Adipose tissue (tissue), 3 donors: ENCODE measurements at places on chromosomes 3 and 15. TPM values are rescaled to one million over a fixed set of nuclear protein-coding genes. Genes with fewer than 3 reads are reported as not detected.

Gene BCHE
- 17.0 TPM for polyA plus RNA-seq

Gene CSPG4
- 82.9 TPM for polyA plus RNA-seq

Gene MST1R
- 2.5 TPM for polyA plus RNA-seq

Gene LACTB
- polyA plus RNA-seq = 19.7 TPM

Gene LRRIQ4
- not detected for polyA plus RNA-seq

Gene ZNF609
- 3.5 TPM for polyA plus RNA-seq

Gene MYRIP
- polyA plus RNA-seq = 1.1 TPM

Gene HYAL3
- 1.7 TPM for polyA plus RNA-seq

Gene ARRDC4
- 25.4 TPM for polyA plus RNA-seq

Gene C3orf20
- not detected for polyA plus RNA-seq

Gene DPH3
- 27.3 TPM for polyA plus RNA-seq

Gene MKRN2OS
- polyA plus RNA-seq = 7.2 TPM

Gene SERINC4
- 0.79 TPM for polyA plus RNA-seq

Gene C3orf22
- not detected for polyA plus RNA-seq

Gene PP2D1
- polyA plus RNA-seq = not detected

Gene ZNF860
- 0.34 TPM for polyA plus RNA-seq
